ENCODE measurements at places on chromosomes 6 and 20.

- DNase-seq: no peak
These were observed 103.3 kb downstream of the ARHGAP18 start for GRCh38 chr6:129606664-129607063.

DNA sequence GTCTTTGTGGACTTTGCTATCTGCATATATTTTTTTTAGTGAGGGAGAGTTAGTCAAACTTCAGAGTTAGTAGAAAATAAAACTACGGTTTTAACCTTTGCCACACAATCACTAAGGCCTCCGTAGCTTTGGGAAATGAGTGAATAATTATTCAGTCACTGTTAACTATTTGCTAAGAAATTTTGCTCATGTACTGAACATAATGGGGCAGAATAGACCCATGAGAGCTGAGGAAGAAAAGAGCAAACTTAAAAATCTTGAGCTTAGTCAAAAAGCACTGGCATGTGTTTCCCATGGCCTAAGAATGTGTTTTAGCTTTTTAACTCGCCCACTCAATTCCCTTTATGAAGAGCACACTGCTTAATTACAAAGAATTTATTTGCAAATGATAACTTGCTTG is 60.4 kb upstream of the SUPT3H start:
- no peak for DNase-seq

- no peak for DNase-seq
These were observed 20.6 kb downstream of the MYH7B start for GRCh38 chr20:34976286-34976685.

GRCh38 chr20:19820555-19821211 is 62.6 kb downstream of the RIN2 start:
- DNase-seq: no peak

GRCh38 chr20:38072898-38073297 is 39.4 kb downstream of the RPRD1B start:
- DNase-seq: no peak

DNA sequence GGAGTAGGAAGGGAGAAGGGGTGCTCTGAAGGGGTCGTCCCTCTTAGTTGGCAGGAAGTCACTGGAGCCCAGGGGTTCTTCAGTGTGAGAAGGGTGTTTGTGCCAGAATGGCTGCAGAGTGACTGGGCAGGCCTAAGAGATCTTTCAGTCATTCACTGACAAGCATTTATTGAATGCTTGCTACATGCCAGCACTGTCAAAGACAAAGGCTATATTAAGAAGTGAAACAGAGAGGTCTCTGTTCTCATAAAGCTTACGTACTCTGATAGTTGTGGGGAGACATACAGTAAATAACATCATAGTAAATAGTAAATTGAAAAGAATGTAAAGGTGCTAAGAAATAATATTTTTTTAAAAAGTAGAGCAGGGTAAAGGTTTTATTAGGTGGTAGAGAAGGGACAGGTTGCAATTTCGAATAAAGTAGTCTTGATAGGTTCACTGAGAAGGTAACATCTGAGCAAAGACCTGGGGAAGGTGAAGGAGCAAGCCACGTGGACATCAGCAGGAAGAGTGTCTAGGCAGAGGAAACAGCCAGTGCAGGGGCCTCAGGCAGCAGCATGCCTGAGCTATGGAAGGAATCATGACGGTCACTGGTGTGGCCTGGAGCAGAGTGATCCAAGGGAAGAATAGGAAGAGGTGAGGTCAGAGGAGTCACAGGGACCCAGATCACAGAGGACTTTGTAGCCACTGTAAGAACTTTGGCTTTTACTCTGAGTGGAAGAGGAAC is 36.3 kb upstream of the RNF8 start:
- no peak for DNase-seq

GRCh38 chr6:21157186-21157929 is 436.2 kb upstream of the SOX4 start:
- no peak for DNase-seq
